Activated T-helper 1 cell treated with anti-CD3 and anti-CD28 coated beads, Interleukin-12 subunit alpha, Interleukin-12 subunit beta, Interleukin-2, Interleukin-4 antibody, amounts not matched to agents 30 ng/mL and 10 ng/mL and 1 ng/mL, durations not matched to agents 14 hours and 24 hours and 36 hours (primary cell): ENCODE measurements at places on chromosomes 2 and 18.

DNA sequence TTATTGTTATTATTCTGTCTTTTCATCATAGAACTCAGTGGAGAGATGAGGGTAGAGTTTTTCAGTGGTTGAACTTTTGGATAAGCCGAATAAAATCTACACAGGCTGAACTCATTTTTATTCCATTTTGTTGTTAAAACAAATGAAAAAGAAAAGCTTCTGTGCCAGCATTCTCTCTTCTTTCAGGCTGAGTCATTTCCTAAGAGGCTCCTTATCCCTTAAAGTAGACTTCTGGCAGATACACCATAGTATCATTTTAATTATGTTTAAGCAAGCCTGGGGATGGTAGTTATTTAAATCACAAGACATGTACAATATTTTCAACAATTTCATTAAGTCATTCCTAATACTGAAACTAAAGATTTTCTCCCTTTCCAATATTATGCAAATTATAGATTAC lies 1364.0 kb upstream of the NRXN1 start:
- no peaks in the 10 kb centered on the region for H3K4me1 ChIP-seq
- no peaks in the 10 kb centered on the region for H3K27me3 ChIP-seq
- DNase-seq = no peak

DNA sequence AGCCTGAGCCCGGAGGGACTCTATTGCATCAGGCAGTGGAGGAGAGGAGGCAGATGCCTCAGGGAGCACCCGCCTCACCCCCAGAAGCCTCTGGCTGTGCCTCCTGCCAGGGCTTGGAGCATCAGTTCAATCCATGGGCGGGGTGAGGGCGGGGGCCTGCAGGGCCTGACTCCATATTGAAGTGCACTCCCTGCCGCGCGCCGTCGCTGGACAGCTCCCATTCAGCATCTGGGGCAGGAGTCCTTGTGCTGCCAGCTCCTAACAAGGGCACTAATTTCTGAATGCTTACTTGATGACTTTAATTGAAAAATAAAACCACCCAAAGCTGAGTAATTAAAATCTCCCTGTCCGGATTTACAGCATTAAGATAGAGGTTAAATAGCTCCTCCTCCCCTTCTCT lies 23.8 kb downstream of the C1QL2 start:
- DNase-seq = no peak
- H3K36me3 ChIP-seq = no peaks in the 10 kb centered on the region
- H3K27ac ChIP-seq = no peak overlapping the region
- no peak overlapping the region for H3K4me3 ChIP-seq

GRCh38 chr2:113762377-113763118 lies 6.1 kb upstream of the SLC35F5 start:
- H3K4me3 ChIP-seq = no peak overlapping the region
- no peak overlapping the region for H3K27ac ChIP-seq
- no peaks in the 10 kb centered on the region for H3K36me3 ChIP-seq
- H3K27me3 ChIP-seq = no peaks in the 10 kb centered on the region

DNA sequence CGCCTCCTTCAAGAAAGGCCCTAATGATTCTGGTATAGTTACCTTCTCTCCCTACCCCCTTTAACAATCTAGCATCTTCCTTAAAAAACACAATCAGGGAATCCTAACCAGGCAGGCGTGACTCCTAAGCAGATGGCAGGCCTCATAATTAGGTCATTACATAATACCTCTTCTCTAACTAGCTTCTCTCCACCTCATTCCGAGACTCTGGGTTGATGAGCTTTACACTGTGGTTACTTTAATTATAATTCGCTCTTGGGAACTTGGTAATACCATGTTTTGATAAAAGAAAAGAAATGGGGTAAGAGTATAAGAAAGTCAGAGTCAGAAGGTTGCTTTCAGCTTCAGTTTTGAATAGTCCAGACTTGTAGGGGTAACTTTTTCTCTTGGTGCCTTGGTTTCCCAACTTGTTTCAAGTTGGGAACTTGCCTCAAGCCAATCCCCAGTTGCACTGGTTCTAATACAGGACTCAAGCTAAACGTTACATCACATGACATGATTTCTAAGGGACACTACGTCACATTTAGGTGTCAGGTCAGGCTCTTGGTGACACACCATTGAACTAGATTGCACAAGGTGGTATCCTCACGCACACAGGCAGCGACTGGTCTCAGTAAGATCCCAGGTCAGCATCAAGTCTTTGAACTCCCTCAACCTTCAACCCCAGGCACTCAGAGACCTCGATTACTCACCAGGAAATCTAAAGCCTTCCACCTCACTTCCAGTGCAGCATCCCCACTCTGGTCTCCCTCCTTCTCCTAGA lies 59.2 kb downstream of the AAK1 start:
- peak overlapping the region; percentile 21 for H3K27ac ChIP-seq
- no peak overlapping the region for H3K4me3 ChIP-seq
- H3K27me3 ChIP-seq = no peaks in the 10 kb centered on the region

- H3K4me1 ChIP-seq = no peaks in the 10 kb centered on the region
- H3K4me3 ChIP-seq = no peak overlapping the region
- H3K27ac ChIP-seq = no peak overlapping the region
Measured at GRCh38 chr2:108853421-108853820, 66.8 kb downstream of the CCDC138 start.
